ENCODE measurements at places on chromosomes 1 and 21.

DNA sequence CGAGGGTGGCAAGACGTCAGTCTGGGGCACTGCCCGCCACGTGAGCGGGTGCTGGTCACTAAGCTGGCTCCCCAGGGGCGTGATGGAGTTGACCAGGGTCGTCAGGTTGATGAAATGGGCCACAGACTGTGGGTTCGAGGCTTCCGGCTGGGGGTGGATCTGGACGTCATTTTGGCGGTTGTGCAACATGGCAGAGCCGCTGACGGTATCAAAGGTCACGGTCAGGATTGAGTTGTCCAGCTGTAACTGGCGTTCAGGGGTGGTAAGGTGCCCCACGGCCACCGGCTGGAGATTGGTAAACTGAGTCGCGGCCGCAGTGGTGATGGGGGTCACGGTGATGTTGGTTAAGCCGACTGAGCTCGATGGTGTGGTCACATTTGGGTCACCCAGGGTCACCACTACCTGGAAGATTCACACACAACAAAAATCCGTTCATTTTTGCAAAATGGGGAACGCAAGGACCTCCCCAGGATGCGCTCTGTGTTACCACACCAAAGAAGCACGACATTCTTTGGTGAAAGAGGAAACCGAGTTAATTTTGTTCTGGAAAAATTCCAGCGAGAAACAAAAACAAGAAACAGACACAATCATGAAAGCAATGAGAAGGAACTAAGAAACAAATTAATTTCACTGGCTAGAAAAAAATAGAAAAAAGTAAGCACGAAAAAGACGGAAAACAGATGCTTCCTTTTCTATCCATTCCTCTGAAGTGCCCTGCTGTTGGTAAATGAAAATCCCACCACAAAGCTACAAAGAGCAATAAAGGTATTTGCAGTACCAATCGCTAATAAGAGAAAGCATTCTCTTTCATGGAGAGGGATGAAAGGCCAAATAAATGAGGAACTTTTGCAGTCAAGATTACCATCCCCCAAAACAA, 34.7 kb upstream of the RIPK4 start:
- DNase-seq = no peak

GRCh38 chr1:17370618-17371017, 1.4 kb upstream of the PADI6 start:
- no peak for DNase-seq

GRCh38 chr1:162391790-162392563, 10.4 kb downstream of the C1orf226 start:
- DNase-seq = peak; percentile 35

DNA sequence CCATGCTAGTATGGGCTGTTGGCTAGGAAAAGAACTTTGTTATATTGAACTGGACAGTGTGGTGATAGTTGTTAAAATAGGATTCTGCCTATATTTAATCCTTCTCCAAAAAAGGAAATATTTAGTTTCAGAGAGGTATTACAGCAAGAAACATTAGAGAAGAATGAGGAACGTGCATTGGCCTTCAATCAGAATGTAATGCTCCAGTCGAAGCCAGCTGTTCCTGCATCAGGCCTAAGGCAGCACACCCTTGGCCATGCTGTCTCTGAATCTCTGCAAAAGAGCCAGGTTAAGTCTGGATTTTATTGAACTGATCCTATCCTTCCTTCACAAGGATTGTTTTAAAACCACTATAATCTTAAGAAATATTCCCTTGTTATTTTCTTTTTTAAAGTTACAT, 35.3 kb upstream of the RALGPS2 start:
- DNase-seq = no peak

- no peak for DNase-seq
Measured at GRCh38 chr1:44807364-44808062, 362 bp upstream of the DYNLT4 start.

DNA sequence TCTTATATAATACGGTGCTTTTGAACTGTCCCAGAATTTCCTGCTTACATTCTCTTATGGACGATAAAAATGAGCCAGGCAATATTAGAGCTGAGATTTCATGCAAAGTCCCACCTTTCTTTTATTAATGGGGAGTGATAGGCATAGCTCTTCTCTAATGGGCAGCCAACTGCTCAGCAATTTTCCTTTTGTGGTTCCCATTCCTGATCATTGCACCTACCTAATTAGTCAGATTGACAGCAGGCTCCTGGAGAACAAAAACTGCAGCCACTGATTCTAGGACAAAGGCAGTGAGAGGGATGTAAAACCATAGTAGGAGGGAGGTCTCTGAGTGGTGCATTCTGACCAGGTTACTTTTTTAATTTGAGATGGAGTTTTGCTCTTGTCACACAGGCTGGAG, 110.4 kb downstream of the UCK2 start:
- no peak for DNase-seq

- DNase-seq = peak; percentile 85
Measured at GRCh38 chr1:213519098-213519497, 468.1 kb downstream of the RPS6KC1 start.

GRCh38 chr1:93629101-93630059, 52.3 kb downstream of the BCAR3 start:
- peak; percentile 38 for DNase-seq

GRCh38 chr1:41658431-41659158, 174.1 kb upstream of the EDN2 start:
- DNase-seq = no peak

- DNase-seq = no peak
Measured at GRCh38 chr1:209480345-209480744, 103.2 kb upstream of the CAMK1G start.

- no peak for DNase-seq
Measured at GRCh38 chr1:9039761-9040658, 13.8 kb upstream of the SLC2A7 start.
